ENCODE measurements at places on chromosomes 5 and 9. TPM values are rescaled to one million over a fixed set of nuclear protein-coding genes. Genes with fewer than 3 reads are reported as not detected.

Gene EQTN
- total RNA-seq, result 2.1 TPM

Gene KIF24
- 4.5 TPM for total RNA-seq

Gene CDH18
- 0.10 TPM for total RNA-seq

Gene DMRT1
- total RNA-seq, result not detected

Gene FOXI1
- total RNA-seq, result 0.07 TPM

Gene HTR4
- not detected for total RNA-seq

Gene PCDHB15
- total RNA-seq, result not detected

Gene TNFSF15
- total RNA-seq, result not detected

Gene ABL1
- total RNA-seq, result 61.5 TPM

Gene IGIP
- 0.48 TPM for total RNA-seq

Gene CCNO
- total RNA-seq, result 0.35 TPM

Gene TMEM38B
- total RNA-seq, result 9.4 TPM

Gene NEUROG1
- not detected for total RNA-seq

Gene GRXCR2
- not detected for total RNA-seq

Gene PCDHB16
- total RNA-seq, result 0.07 TPM

Gene PLAC8L1
- total RNA-seq, result 0.44 TPM

DNA sequence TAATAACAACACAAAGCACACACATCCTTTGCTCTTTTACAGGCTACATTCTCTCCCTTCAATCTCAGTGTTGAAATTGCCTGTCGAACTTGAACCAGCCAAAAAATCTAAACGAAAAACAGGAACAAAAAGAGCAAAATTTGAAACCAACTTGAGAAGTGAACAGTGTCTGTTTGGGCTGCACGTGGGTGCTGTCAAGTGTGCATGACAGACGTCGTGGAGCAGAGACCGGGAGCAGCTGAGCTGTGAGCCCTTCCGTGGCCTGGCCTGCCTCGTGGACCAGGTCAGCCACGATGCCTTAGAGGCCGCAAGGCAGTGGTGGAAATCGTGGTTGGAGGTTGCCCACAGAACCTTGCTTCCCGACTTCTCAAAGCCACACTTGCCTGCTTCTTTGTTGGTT lies 34.8 kb upstream of the DENND1A start:
- DNase-seq, result no peak

DNA sequence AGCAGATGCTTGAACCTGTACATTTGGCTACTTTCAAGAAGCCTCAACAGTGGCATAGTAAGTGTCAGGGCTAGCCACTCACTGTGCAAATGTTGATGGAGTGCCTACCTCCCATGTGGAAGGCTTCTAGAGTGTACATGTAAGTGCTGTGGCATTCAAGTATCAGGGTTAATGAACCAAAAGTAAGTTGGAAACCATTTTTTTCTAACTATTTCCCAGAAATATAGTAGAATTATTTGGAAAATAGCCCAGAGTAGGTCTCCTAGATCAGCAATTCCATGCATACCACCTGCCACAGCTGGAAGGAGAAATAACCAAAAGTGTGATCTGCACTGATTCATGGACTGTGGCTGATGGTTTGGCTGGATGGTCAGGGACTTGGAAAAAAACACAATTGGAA lies 53.3 kb downstream of the FOXD1 start:
- DNase-seq, result no peak

DNA sequence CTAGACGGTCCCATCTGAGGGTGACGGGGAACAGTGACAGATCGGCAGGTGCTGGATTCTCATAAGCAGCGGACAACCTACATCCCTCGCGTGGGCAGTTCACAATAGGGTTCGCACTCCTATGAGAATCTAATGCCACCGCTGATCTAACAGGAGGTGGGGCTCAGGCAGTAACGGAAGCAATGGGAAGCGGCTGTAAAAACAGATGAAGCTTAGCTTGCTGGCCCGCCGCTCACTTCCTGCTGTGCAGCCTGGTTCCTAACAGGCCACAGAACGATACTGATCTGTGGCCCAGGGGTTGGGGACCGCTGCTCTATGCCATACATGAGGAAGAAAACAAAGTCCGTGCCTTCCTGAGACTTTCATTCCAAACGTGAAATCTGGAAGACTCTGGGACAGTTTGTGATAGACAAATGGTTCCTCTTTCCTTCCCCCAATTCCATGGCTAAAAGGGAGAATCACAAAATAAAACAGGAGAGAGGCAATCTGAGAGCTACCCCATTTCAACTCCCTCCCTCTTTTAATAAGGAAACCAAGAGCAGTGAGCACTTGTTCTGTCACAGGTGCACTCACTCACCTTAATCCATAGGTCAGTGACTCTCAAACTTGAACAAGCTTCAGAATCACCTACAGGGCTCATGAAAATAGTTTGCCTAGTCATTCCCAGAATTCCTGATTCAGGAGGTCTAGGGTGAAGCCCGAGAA lies 12.1 kb downstream of the PDCL start:
- DNase-seq, result no peak

GRCh38 chr5:9850456-9850855 lies 220.3 kb upstream of the TAS2R1 start:
- DNase-seq, result no peak

DNA sequence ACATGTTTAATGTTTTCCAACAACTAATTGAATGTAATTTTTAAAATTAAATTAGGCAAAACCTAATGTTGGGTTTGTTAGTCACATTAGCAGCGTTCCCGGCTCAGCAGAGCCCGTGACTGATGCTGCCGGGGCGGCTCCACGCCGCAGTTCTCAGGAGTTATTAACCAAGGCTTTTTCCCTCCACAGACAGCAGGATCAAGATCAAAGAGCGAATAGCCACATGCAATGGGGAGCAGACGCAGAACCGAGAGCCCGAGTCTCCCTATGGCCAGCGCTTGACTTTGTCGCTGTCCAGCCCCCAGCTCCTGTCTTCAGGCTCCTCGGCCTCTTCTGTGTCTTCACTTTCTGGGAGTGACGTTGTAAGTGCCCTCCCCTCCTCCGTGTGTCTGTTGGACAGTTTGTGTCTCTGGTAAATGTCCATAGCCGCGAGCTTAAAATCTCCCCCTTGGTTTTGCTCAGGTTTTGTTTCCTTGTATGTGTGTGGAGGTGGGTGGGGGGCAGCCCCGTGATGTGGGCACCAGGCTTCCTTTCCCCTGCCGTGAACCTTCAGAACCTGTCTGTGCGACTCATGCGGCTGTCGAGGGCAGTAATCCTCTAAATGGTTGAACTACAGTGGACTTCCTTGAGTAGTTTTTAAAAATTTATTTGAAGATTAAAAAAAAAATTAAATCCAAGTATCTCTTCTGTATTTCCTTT lies 37.1 kb downstream of the TENT4A start:
- no peak for DNase-seq

DNA sequence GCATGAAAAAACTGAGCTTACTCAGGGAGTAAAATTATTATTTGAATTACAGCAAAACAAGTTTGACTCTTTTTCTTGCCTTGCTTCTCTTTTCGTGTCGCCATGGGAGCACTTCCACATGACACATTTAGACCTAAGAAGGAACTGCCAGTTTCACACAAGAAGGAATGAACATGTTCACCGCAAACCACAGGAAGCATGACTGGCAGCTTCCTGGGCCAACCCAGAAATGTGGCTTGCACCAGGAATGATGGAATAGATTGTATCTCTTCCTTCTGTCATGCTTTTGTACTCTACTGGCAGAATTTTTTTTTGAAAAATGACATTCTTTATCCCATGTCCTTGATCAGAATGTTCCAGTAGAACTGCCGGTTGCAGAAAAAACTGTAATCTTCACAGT lies 32.9 kb upstream of the MAN2A1 start:
- no peak for DNase-seq

GRCh38 chr9:9552665-9553064 lies 1060.1 kb downstream of the PTPRD start:
- no peak for DNase-seq

- DNase-seq, result no peak
These were observed 81.4 kb upstream of the ZNF366 start for GRCh38 chr5:72588640-72589039.

- DNase-seq, result no peak
These were observed 355.4 kb downstream of the PDE4D start for GRCh38 chr5:59537961-59538749.

DNA sequence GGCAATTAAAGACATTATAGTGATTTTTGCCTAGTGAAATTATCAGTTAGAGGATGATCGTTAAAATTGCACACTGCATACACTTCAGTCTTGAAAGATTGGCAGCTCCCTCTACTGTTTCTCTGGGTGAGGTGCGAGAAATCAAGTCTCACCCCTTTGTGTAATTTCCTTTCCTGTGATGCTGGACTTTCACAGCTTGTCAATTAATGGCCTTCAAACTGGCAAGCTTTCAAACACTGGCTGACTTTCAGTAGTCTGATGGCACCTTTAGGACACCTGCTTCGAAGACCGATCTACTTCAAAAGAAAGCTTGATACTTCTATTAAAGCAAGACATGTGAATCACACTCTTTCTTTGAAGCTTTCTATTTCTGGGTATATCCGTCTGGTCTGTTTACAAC lies 706.7 kb upstream of the PTPRD start:
- peak; percentile 2 for DNase-seq

- no peak for DNase-seq
These were observed 366.7 kb downstream of the GABRG2 start for GRCh38 chr5:162434281-162434680.

DNA sequence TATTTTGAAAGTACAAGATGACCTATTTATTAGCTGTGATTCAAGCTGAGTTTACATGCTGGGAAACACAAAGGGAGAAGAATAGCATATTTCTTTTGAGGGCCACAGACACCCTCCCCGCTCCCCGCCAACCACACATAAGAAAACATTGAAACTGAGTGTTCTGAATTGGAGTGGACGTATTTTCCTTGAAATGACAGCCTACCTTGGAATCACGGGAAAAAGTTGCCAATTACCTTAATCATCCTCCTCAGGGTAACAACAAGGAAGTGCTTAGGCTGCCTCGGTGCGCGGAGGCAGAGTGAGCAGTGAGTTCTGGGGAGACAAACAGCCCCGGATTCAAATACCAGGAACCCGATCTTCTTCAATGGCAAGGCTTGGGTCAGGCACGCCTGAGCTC lies 31.4 kb downstream of the CFAP77 start:
- no peak for DNase-seq

GRCh38 chr9:16816011-16816410 lies 54.5 kb downstream of the BNC2 start:
- DNase-seq, result no peak

DNA sequence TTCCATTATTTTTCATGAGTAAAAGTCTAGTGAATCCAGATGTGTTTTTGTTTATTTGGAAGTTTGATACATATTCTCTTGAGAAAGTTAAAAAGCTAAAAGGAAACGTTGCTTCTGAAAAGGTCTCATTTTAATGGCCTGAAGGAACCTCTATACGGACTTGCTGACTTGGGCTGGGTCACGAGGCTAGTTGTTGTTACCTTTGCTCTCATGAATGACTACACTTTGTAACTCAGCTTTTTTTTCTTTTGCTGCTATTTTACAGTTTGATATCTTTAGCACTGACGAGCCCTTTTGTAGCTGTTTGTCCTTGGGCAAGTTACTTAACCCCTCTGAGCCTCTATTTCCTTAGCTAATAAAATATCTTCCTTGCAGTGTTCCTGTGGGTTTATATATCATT lies 211.5 kb downstream of the PCSK5 start:
- no peak for DNase-seq

- DNase-seq, result no peak
These were observed 364.9 kb downstream of the ICE1 start for GRCh38 chr5:5787373-5787772.

DNA sequence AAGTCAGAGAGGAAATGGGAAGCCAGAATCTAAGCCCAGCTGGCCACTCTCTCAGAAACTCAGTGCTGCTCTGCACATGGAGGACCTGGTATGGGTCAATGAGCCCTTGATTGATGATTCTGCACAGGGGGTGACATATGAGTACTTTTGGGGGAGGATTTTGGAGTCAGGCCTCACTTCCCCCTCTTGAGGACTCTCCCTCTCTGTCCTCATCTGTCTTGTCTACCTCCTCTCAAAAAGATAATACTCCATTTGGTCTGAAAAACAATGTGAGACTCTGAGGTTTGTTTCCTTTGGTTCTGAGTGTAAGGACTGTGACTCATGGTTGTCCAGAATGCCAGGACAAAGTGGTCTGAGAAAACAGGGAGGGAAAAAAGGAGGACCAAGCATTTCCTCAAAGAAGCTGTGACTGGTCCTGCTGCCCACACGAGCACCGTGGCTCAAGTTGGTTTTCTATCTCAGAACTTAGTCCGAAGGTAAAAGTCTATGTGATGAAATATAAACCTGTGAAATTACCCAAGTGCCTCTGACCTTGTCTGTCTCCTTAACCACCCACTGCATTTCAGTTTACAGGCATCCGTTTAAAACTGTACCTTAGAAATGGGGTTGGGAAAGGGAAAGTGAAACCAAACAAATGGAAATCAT lies 11.1 kb downstream of the TTC39B start:
- DNase-seq, result no peak

- DNase-seq, result no peak
These were observed 14.2 kb downstream of the NDUFAF2 start for GRCh38 chr5:60959156-60959555.

GRCh38 chr5:150258130-150258529 lies 31.4 kb downstream of the CAMK2A start:
- DNase-seq, result no peak

DNA sequence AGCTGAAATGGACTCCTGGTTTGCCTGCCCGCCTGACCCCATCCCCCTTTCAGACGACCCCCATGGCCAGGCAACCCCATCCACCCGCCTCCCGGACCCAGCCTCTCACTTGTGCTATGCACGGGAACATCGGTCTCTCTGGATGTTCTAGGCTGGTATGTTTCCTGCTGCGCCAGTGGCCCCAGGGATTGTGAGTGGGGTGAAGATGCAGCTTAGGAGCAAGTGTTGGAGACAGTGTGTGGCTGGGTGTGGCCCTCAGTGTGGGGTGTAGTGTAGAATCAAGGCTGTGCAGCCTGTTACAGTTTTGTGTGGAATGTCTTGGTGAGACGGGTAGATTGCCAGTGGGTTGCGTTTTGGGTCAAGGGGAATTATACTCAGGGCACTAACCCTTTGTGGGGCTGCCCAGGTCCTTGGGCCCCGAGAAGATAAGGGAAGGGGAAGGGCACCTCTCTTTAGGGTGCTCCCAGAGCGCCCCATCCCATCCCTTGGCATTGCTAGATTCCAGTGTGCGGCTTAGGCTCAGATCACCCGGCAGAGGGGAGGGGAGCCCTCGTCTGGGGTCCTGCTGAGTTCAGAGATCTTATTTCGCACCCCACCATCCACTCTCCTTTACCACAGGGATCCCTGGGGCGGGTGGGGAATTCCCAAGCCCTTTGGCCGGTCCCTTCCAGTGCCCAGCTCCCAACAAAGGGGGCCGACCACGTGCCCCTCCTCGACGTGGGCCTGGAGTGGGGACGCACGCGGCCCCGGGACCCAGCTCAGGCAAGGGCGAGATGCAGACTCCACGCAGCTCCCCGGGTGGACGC lies 4.6 kb downstream of the IER5L start:
- DNase-seq, result peak; percentile 78

- DNase-seq, result no peak
These were observed 30.4 kb upstream of the FYB1 start for GRCh38 chr5:39249564-39250274.

Measured in H7 (cell line).